ENCODE measurements at places on chromosomes 2 and 18.

- no peak for DNase-seq
Measured at GRCh38 chr2:104755026-104755878, 98.7 kb upstream of the POU3F3 start.

DNA sequence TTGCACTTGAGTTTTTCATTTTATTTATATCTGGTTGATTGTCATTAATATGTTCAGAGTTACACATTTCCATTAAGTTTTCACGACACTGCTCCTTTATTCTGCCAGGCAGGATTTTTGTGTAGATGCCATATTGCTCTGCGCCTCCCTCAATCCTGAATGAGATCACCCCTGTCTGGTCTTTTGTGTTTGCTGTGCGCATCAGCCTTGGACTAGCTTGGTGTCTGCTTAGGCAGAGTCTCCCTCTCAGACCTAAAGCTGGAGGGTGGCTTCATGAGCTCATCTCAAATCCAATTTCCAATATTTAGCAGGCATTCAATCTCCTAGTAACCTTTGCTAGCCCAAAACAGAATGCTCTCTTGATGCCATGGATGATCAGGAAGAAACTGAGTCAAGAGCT is 137.4 kb downstream of the SMAD7 start:
- DNase-seq, result no peak

GRCh38 chr18:22494771-22495170 is 77.1 kb upstream of the CTAGE1 start:
- DNase-seq, result no peak

DNA sequence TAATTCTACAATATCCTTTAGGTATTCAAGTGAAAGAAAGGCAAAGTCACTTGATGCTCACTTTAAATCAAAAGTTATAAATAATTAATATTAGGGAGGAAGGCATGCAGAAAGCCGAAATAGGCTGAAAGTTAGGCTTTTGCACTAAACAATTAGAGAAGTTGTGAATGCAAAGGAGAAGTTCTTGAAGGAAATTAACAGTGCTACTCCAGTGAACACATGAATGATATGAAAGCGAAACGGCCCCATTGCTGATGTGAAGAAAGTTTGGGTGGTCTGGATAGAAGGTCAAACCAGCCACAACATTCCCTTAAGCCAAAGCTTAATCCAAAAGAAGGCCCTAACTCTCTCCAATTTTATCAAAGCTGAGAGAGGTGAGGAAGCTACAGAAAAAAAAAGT is 103.1 kb upstream of the CXCR4 start:
- no peak for DNase-seq

DNA sequence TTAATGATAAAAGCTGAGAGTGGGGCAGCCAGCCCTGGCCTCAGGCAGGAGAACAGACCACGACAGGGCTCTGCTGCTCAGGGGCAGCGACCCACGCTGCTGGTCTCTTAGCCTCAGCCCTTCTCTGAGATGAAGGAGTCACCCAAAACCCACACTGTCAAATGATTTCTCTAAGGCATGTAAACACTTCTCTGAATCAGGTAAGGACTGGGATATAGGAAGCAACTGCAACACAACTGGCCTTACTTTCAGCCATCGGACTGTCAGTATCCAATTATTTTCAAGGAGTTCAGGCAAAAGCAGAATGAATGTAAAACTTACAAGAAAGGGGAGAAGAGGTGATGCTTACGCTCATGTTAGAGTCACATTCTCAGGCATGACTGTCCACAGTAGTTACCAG is 21.8 kb downstream of the ERFE start:
- DNase-seq, result no peak

DNA sequence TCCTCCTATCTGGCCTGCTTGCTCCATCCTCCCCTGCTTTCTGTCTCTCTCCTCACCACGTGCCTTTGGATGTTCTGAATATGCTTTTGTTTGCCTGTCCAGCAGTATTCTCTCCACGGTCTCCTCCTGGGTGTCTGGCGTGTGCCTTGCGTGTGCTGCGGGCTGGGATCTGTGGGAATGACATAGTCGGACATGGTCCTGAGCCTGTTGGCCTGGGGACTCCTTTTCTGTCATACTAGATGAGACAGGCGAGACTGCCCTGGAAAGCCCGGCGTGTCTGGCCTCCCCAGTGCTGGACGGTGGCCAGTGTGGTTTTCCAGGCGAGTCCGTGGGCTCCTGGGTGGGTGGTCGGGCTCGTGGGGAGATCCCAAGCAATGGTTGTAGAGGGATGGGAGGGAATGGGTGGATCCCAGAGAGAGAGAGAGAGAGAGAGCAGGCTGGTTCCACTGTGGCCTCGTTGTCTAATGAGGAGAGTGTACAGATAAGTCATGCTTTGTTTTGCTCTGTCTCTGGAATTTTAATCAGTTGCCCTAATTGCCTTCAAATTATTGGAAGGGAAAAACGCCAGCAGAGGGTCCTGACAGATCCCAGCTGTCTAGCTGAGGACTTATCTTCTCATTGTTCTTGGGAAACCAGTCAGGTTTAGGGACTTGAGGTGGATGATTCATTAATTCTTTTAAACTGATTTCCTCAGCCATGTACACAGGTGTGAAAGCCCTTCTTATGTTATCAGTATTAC is 58.3 kb downstream of the HPCAL1 start:
- no peak for DNase-seq

DNA sequence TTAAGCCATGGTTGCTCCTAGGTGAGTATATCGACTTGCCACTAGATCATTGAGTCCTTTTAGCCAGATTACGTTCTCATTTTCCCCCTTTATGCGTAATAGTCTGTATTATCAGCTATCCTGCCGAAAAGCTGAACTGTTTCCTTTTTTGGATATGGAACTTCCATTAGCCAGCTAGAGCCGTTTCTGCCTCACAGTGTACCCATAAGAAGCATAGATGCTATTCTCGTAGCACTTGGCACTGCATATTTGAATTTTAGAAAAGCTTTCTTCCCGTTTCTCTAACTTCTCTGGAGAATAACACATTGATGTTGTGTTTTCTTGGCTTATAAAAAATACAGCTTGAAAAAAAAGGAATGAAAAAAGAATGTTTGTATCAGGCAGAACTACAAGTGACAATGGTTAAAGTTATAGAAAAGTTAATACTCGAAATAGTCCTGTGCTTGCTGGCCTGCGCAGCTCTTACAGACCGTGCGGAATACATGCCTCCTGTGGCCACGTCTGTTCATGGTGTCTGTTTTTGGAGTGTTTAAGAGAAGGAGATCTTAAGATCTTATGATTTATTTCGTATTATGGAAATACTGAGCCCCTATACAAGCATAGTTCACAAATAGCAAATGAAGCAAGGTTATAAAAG is 710 bp downstream of the DUSP19 start:
- no peak for DNase-seq
